Sciatic nerve (tissue), 2 donors: ENCODE measurements at places on chromosomes 6 and 20.

- no peak for DNase-seq
Observed at GRCh38 chr6:47103931-47104330, 61.8 kb upstream of the ADGRF1 start.

DNA sequence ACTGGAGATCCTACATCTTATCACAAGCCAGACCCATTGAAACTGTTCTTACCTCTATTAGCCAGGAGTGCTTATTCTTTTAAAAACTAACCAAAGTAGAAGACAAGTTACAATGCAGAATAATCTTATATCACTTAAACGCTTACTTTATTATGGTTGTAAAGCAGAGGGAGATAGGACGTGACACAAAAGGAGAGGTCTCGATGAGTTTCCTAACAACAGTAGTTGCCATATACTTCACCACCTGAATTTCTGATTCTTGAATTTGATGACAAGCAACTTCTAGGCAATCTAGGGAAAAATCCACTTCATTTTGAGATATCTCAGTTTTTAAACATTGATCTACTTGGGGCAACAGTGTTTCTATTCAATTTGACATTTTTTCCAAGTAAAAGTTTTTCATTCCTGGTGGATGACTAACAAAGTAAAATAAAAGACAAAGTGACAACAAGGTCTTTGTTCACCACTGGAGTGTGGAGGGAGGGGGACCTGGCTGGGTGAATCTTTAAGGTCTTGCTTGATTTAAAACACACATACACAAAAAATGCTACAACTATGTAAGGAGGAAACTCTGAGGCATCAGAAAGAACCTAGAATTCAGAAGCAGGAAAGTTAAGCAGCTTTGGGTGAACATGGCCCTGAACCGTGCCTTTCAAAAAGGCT, 110.9 kb downstream of the SMLR1 start:
- DNase-seq, result no peak

GRCh38 chr6:111625461-111626391, 20.0 kb upstream of the TRAF3IP2 start:
- no peak for DNase-seq

DNA sequence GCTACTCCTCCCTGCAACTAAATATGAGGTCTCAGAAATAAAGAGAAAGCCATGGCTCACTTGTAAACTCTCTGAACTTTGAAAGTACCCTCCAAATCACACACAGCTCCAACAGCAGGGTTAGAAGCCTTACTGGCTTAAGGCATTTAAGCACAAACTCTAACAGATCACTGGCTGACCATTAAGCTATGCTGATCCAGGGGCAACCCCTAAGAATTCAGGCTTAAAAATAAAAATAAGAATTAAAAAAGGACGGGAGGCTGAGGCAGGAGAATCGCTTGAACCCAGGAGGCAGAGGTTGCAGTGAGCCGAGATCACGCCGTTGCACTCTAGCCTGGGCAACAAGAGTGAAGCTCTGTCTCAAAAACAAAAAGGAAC, 21.8 kb downstream of the HLA-E start:
- no peak for DNase-seq

DNA sequence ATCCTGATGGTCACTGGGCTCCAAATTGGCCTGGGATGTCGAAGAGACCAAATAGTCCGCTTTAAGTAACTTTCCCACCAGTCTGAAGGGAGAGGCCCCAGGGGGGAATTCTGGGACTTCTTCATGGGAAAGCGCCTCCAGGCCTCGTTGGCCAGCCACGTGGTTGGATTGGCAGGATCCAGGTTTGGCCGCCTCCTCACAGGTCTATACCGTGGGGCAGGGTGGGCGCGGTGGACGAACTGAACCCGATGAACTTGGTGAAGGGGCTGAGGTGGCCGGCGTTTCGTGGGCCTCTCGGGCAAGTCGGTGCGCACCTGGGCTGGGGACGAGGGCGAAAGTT, 297 bp downstream of the POM121L2 start:
- no peak for DNase-seq

DNA sequence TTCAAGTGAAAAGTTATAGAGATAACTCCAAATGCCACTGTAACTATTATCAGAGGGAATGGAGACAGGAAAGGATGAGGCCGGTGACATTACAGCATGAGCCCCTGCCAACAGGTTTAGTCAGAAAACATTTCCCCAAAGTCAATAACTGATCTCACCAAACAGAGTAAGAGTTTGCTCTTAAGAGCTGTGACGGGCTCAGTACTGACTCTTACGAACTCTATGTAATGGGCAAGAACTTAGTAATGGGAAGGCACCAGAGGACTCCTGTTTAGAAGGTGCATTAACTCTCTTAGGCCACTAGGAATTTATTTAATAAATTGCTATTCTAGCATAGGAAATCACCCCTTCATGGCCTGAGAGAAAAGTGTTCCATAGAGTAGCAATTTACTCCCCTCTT, 76.8 kb downstream of the SAMD5 start:
- DNase-seq, result no peak

- no peak for DNase-seq
Observed at GRCh38 chr6:154414021-154414813, 57.6 kb upstream of the IPCEF1 start.

- DNase-seq, result peak; percentile 77
Observed at GRCh38 chr20:32474009-32474716, 111.0 kb downstream of the NOL4L start.

GRCh38 chr20:56628873-56629463, at the start of gene TFAP2C:
Gene TFAP2C, plus strand, starts transcription at chr20:56629306. Its CDS starts 239 bp downstream, at chr20:56629545.
- peak; percentile 67 for DNase-seq

DNA sequence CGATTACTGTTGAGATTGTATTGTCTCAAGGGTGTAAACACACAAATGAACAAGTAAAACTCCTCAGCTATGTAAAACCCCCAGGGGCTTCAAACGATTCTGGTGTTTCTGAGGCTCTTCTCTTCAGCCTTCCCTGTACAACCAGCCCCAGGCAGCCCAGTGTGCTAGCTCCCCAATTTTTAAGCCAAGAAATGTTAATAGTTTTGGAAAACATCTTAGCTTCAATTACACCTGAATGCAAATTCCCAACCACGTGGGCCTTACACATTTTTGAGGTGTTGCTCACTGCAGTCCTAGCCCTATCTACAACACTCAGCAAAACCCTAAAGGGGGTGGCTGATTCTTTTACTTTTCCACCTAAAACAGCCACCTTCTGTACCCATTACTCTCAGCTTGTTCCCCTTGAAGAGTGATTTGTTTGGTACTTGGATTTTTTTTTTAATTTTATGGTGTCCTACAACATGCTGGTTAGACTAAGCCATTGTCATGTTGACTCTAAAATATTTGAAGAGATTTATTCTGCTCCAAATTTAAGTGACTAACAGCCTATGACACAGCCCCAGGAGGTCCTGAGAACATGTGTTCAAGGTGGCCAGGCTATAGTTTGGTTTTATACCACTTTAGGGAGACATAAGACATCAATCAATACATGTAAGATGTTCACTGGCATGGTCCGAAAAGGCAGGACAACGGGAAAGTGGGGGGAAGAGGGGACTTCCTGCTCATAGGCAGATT, 48.7 kb downstream of the ADAT2 start:
- no peak for DNase-seq

DNA sequence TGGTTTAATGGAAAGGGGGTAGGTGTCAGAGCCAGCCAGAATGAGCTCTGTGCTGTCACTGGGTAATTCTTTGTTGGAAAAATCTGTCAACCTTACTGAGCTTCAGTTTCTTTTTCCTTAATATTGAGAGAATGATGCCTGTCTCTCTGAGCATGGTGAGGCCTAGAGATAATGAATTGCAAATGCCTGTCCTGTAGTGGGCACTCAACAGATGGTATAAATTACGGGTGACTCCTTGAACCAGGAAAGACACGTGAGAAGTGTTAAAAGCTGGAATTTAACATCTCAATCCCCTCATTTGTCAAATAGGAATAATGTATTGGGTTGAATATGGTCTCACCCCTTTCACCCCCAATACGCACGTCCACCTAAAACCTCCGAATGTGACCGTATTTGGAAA, 74.9 kb downstream of the ADTRP start:
- DNase-seq, result no peak

GRCh38 chr6:75368151-75368779, 83.7 kb upstream of the TMEM30A start:
- DNase-seq, result no peak

GRCh38 chr6:18495236-18495635, 108.1 kb downstream of the RNF144B start:
- DNase-seq, result no peak

DNA sequence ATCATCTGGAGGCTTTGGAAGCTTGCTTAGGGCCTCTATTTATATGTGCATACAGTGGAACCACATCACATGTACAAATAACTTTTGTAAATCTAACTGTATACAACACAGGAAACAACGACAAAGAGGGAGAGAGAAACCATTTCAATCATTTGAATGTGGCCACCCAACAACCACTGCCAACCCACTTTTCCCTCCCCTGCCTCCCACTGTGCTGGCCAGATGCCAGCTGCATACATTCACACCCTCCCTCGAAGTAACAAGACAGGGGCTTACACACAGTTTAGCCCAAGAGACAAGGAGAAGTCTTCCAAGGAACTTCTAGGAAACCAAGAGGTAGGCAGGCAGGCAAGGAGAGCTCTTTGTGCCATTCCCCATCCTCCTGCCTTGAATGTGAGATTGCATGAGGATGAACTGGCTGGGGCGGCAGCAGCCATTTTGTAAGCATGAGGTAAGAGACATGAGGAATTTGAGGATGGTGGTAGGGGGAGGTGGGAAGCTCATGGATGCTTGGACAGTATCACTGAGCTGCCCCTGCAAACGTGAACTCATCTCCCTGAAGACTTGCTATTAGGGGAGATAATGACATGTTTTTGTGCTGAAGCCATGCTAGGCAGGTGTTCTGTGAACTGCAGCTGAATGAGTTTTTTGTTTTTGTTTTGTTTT, 18.2 kb downstream of the BMP7 start:
- DNase-seq, result no peak

GRCh38 chr6:19664878-19665612, 172.1 kb upstream of the ID4 start:
- no peak for DNase-seq

GRCh38 chr20:56200456-56200855, 48.1 kb upstream of the MC3R start:
- DNase-seq, result no peak

- DNase-seq, result no peak
Observed at GRCh38 chr6:31070711-31071197, 41.6 kb downstream of the C6orf15 start.

DNA sequence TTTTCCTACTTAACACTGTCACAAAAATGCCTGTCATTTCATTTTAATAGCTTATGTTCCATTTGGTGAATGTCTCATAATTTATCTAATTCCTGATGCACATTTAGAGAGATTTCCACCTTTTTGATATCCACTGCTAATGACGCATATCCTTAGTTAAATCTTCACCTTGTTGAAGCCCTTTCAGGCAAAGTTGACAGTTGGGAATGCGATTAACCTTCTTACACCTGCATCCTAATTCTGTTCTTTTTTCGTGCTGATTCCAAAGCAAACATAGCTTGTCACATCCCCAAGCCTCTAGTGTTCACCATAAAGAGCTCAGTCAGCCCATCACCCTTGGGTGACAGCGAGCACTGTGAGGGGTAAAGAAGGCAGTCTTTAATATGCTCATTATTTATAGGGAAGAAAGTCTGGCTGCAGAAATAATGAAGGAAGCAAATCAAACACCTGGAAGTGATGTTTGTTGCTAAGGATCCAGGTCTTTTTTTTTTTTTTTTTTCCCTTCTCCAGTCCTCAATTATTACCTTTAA, 205.6 kb downstream of the DTNBP1 start:
- DNase-seq, result no peak

DNA sequence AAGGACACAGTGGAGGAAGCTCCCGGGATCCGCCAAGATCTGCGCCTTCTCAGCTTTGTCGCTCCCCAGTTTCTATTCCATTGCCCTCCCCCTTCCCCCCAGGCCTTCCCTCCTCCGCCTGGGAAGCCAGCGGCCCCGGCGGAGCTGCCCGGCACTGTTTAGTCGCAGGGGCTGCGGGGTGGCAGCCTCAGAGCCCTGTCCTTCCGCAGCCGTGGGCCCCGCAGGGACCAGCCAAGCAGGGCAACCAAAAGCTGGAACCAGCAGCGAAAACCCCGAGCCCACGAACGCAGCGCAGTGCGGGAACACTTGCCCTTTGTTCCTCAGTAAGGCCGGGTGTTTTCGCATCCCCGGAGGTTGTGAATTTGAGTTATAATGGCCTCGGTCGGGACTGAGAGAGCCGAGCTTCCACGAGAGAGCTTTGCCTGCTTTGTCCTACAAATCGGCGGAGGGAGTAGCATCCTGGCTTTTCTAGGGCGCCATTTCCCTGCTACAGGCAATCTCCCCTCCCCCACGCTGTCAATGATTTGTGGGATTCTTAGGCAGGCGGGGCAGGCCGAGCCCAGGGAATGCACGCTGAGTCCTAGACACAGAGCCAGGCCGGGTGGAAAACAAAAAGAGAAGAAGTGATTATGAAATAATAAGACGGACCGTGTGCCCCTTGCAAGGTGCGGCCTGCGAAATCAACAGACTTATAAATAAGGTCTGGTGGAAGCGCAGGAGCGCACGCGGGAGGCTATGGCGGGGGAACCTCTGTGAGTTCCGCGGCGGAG, 4.0 kb upstream of the TUBB2B start:
- peak; percentile 79 for DNase-seq

DNA sequence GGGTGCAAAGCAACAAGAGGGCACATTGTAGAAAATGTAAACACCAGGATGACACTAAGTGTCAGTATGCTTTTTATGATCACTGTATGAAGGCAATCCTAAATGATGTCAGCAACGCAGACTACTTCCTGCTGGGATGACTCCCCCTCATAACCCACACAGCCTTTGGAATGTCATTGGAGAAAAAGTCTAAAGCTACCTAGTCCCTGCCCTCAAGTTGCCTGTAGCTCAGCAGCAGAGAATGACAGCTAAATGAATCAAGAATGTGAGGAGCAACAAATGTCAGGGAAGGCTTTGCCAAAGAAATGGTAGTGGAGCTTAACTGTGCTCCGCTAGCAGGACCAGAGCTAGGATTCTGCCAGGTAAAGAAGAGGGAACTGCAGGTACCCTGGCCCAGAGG, 555.6 kb downstream of the CD83 start:
- DNase-seq, result no peak

- DNase-seq, result no peak
Observed at GRCh38 chr20:62608218-62608565, 34.1 kb upstream of the SLCO4A1 start.

DNA sequence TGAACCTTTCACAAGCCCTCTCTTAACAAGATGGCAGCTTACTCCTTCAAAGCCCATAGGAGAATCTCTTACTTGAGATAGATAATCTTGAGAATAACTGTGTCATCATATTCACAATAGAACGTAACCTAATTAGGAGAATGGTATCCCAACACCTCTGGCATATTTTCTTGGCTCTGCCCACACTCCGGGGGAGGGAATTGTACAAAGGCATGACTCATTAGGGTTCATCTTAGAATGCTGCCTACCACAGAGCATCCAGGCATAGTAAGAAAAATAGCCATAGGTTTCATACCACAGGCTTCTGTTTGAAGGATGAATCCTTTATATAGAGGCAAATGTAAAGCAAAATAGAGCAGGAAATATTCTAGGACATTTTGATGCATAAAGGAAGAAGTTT, 1100.6 kb upstream of the CITED2 start:
- no peak for DNase-seq

GRCh38 chr6:4185419-4185818, 50.0 kb upstream of the ECI2 start:
- no peak for DNase-seq
